ENCODE measurements at places on chromosomes 1 and 21.

DNA sequence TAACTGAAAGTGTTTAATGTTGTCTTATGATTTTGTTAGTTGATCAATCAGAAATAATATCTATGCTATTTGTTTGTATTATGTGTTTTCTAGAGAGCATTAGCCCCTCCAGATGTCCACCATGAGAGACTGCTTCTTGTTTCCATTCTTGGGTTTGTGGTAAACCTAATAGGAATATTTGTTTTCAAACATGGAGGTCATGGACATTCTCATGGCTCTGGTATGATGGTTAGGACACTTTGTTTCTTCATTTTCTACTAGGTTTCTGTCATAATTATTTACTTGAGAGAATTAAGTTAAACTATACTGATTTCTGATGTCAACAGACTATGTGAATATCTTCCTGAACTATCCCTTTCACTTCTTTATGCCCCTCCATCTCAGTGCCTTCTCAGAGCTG is 16.1 kb downstream of the SLC30A7 start:
- no peak for DNase-seq

- DNase-seq, result no peak
Measured at GRCh38 chr21:43370888-43371570, 55.9 kb downstream of the SIK1 start.

DNA sequence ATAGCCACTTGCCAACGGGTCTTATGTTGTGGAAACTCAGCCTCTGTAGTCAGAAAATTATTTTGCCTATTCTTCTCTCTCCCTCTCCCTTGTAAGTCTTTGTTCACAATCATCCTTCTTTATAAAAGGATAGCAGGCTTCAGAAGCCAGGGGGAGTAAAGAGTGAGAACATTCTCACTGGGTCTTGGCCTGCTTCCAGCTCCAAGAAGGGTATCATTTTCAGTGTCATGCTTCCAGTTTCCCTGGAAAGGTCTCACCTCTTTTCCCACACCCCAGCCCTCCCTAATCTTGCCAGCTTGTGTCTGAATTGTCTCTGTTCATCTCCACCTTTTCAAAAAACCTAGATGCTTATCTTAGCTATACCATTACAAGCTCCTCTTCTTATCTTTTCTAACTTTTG is 346.2 kb upstream of the LRRC7 start:
- no peak for DNase-seq

DNA sequence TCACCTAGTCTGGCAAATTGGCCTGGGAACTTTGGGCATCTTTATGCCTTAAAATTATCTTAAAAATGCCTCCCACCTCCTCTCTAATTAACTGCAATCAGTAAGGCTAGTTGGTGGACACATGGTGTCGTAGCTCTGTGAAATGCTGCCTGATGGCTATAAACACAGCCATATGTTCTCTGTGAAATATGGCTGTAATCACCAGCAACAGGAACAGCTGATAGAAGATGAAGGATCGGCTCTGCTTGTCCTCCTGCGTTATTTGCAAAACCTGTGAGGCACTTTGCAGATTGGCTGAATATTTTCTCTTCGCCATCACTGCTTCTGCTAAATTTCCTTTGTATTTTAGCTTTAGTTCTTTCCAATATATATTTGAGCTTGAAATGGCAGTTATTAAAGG is 419.6 kb downstream of the RWDD3 start:
- DNase-seq, result no peak

DNA sequence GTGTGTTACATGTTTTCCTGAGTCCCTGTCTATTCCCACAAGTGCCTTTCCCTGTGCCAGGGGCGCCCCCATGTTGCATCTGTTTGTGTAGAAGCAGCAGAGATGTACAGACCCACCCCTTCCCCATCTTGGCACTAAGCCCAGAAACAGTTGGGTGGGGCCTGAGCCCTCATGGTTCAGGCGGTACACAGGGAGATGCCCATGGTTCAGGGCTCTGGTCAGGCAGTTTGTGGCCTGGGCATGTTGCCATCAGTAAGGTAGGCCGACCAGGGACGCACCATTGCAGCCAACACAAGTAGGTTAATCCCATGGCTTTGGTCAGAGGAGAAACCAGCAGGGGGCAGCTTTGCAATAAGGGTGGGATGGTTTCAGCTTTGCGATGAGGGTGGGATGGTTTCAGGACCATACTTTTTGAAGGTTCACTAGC is 914 bp upstream of the ADGRB2 start:
- no peak for DNase-seq

DNA sequence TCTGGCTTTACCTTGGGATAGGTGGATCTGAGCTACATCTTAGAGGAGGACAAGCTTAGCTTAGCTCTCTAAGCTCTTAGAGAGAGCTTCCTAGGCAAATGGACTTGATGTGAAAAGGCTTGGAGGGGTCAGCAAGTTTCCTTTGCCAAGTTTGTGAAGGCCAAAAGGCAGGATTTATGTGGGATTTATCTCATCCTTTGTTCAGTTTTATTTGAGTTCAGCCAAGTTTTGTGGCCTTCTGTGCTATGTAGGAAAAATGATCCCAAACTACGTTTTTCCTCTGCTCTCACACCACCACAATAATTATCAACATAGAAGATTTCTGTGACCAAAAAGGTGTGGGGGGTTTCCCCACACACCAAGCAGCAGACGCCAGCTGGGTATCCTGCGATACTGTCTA is 26.0 kb upstream of the RNF11 start:
- no peak for DNase-seq

GRCh38 chr1:195195423-195196057 is 1412.7 kb downstream of the KCNT2 start:
- no peak for DNase-seq

- DNase-seq, result no peak
Measured at GRCh38 chr1:26066857-26067256, 573 bp downstream of the TRIM63 start.

DNA sequence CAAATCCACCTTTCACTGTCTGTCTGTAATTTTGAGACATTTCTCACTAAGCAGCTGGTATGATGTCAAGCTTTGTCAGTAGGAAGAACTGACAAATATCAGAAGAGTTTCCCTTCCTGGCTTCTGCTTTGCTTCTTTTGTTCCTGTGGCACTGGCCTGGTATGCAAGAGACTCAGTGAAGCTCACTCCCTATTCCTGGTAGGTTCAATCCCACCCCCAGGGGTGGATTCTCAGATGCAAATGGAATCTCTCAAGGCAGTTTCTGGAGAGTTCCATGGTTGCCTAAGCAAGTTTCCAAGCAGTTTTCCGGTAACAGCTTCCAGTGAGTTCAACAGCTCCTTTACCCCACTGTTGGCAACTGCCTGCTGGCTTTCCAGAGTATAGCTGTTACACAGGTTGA is 683.4 kb downstream of the PTPRC start:
- no peak for DNase-seq

DNA sequence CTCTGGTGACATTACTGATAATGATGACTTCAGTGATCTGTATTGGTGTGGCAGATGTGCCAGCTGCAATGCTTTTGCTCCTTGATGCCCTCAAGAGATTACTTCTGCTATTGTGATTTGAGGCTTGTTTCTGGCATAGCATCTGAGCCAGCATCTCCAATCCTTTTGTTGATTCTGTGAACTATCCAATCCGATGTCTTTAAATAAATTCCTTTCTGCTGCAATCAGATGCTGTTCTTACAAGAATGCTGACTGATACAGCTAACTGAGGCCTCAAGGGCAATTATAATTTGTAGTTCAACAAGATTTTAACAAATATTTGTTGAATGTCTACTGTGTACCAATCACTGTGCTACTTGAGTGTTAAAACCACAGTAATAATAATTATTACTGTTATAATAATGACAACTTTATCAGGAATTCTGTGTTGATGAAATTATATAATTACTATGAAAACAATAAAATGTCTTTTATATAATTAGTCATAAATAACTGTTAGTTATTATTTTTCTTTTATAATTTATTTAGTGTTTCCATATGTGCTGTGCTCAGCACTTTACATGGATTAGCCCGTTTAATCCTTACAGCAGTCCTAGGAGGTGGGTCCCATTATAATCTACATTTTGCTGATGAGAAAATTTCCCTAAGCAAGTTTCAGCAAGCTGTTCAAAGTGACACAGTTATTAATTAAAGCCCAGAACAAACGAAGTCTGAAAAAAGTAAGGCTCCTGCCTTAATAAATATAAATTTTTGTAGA is 308.2 kb downstream of the BRINP3 start:
- no peak for DNase-seq

DNA sequence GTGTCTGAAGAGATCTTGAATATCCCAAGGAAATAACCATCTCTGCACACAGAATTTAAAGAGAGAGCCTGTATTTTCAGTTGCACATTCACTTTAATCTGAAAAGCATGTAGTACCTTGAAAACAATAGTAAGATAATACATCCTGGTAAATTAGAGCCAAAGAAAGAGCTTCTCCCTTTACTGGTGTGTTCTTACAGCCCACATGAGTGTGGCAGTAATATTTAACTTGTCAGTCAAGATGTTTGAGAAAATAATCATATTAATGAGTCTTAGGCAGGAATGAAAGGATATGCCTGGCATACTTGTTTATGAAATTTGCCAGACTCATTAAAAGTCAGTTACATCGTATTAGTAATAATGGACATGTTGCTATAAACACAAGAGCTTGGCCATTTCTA is 908.4 kb upstream of the ADGRL4 start:
- DNase-seq, result no peak

DNA sequence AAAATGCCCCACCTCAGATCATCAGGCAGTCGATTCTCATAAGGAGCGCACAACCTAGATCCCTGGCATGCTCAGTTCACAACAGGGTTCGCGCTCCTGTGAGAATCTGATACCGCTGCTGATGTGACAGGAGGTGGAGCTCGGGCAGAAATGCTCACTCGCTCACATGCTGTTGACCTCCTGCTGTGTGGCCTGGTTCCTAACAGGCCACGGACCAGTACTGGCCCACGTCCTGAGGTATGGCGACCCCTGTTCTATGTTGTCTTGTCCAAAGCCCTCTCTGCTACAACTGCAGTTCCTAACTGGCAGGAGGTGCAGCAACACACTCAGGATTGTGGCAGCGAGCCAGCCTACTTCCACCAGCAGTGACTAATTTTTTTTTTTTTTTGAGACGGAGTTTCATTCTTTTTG is 70.6 kb downstream of the CLSTN1 start:
- DNase-seq, result no peak

- no peak for DNase-seq
Measured at GRCh38 chr1:238257018-238257621, 366.4 kb upstream of the ZP4 start.

DNA sequence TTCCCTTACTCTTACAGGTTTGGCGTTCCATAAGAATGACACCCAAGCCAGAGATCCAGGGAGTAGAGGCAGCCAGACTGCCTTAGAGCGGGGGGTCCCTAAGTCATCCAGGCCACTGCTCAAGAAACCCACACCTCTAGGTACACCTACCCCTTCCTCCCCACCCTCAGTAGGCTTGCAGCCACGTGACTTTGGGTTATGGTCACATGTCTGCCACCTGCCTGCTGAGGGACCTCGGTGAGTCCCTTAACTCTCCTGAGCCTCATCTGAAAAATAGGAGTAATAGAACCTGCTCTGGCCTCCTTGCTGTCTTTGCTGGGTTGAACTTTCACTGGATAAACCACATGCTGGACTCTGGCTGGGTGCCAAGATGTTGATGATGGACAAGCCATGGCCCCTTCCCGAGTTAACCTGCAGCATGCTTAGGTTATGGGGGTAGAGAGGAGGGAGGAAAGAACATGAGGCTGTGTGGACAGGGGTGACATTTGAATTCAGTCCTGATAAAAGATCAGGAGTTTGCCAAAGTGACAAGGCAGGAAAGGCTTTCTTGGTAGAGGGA is 4.5 kb downstream of the RPS6KA1 start:
- DNase-seq, result no peak

DNA sequence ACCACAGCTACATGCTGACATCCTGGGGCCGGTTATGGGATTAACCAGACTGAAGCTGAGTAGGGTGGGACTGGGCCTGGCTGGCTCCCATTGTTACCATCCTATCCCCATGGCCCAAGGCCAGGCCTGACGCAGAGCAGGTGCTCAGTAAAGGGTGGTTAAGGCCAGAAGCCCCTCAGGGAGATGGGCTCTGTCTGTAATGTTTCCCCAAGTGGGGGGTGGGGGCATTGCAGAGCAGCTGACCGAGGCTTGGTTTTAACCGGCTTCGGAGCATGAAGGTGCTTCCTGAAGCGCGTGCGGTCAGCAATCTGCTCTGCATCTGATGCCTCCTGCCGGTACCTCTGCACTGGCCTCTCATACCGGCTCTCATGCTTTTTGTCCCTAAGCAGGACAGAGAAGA is 83.4 kb upstream of the ACTL8 start:
- DNase-seq, result no peak

- DNase-seq, result no peak
Measured at GRCh38 chr1:164589961-164590507, 31.1 kb downstream of the PBX1 start.

- no peak for DNase-seq
Measured at GRCh38 chr1:153598309-153599172, 14.4 kb downstream of the S100A16 start.

DNA sequence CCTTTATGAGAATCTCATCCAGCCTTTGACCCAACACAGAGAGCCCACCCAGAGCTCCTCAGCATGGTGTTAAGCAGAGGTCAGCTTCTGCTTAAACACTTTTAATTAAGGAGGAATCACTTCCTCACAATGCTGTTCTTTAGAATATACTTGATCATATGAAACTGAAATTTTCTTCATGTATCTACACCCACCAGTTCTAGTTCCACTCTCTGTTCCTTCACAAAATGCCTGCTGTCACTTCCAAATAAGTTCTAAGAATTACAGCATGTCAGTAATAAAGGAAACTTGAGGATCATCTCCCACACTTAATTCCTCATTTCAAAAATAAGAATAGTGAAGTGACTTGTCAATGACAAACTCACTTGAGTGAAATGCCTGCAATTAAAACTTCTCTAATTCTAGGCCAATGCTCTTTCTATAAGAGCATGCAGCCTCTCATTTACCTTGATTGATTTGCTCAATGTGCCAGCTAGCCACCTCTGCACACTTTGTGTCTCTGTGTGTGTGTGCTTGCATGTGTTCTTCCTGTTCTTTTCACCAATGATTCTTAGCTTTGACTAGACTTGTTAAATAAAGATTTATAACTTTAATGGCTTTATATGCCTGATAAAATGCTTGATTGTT is 356.3 kb downstream of the PLPP3 start:
- DNase-seq, result no peak
